ENCODE measurements at places on chromosomes 2 and 18. TPM values are rescaled to one million over a fixed set of nuclear protein-coding genes. Genes with fewer than 3 reads are reported as not detected.

GULP1 gene
- 26.7 TPM for total RNA-seq

DTNA gene
- total RNA-seq, result 0.35 TPM

TAF4B gene
- total RNA-seq, result 3.9 TPM

SLC40A1 gene
- total RNA-seq, result 2.0 TPM

MOCOS gene
- total RNA-seq, result 2.9 TPM

CGREF1 gene
- 7.4 TPM for total RNA-seq

RETSAT gene
- 55.5 TPM for total RNA-seq

HAT1 gene
- 59.8 TPM for total RNA-seq

ACAA2 gene
- total RNA-seq, result 51.4 TPM

CCDC68 gene
- total RNA-seq, result 4.8 TPM

MYOM1 gene
- total RNA-seq, result 0.31 TPM

STPG4 gene
- total RNA-seq, result not detected

IL1RL1 gene
- 1.2 TPM for total RNA-seq

PROKR1 gene
- not detected for total RNA-seq

DSG3 gene
- total RNA-seq, result 0.02 TPM

PSMD14 gene
- 98.7 TPM for total RNA-seq

SMIM21 gene
- not detected for total RNA-seq

LYG2 gene
- not detected for total RNA-seq

MTHFD2 gene
- total RNA-seq, result 148 TPM

SS18 gene
- total RNA-seq, result 44.5 TPM

FOXD4L1 gene
- total RNA-seq, result 0.35 TPM

COLEC12 gene
- total RNA-seq, result 0.06 TPM

PRKAG3 gene
- total RNA-seq, result not detected

CFAP221 gene
- total RNA-seq, result 0.14 TPM

DYNAP gene
- not detected for total RNA-seq

EMILIN1 gene
- 0.56 TPM for total RNA-seq

NYAP2 gene
- not detected for total RNA-seq

UGT1A3 gene
- 0.09 TPM for total RNA-seq

ABCG5 gene
- total RNA-seq, result not detected

IL36A gene
- not detected for total RNA-seq

FOXI3 gene
- total RNA-seq, result 0.06 TPM

KIF5C gene
- total RNA-seq, result 0.28 TPM

POU3F3 gene
- not detected for total RNA-seq

CDH2 gene
- total RNA-seq, result 42.7 TPM

CXCR1 gene
- not detected for total RNA-seq

TBC1D8 gene
- 92.6 TPM for total RNA-seq

NT5C1B gene
- not detected for total RNA-seq

SERPINB12 gene
- not detected for total RNA-seq

ABCG8 gene
- total RNA-seq, result not detected

RAX gene
- not detected for total RNA-seq

Measured in A549 treated with AZD2906 at 1 μM for 4 hours (cell line).